Ascending aorta (tissue), 2 donors: ENCODE measurements at places on chromosomes 6 and 20. TPM values are rescaled to one million over a fixed set of nuclear protein-coding genes. Genes with fewer than 3 reads are reported as not detected.

GRCh38 chr6:79589701-79590100, 41.4 kb upstream of the SH3BGRL2 start:
- H3K4me1 ChIP-seq, result no peaks in the 10 kb centered on the region
- H3K4me3 ChIP-seq, result no peak overlapping the region
- no peaks in the 10 kb centered on the region for H3K27me3 ChIP-seq
- H3K27ac ChIP-seq, result no peak overlapping the region

GRCh38 chr6:47603995-47604394, 94.4 kb upstream of the ADGRF4 start:
- no peak overlapping the region for H3K27ac ChIP-seq
- DNase-seq, result no peak
- H3K4me3 ChIP-seq, result no peak overlapping the region
- no peaks in the 10 kb centered on the region for H3K27me3 ChIP-seq
- no peaks in the 10 kb centered on the region for H3K4me1 ChIP-seq

DNA sequence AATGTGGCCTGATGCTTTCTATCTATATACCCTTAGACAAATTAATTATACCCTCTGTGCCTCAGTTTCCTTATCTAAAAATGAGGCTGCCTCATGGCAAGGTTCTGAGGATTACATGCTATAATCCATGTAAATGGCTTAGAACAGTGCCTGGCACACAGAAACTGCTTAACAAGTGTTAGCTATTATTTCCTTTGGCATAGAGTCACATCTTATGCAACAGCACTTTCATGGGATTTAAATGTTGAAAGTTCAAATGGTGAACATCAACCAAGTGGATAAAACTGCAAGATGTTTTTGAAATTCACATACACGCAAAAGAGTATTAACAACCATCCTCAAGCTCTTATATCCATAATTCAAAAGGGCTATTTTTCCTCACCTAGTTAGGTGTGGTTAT, 202.8 kb upstream of the JAG1 start:
- H3K4me3 ChIP-seq, result no peak overlapping the region
- no peaks in the 10 kb centered on the region for H3K27me3 ChIP-seq
- no peak for DNase-seq
- no peaks in the 10 kb centered on the region for H3K36me3 ChIP-seq
- H3K4me1 ChIP-seq, result no peaks in the 10 kb centered on the region

DNA sequence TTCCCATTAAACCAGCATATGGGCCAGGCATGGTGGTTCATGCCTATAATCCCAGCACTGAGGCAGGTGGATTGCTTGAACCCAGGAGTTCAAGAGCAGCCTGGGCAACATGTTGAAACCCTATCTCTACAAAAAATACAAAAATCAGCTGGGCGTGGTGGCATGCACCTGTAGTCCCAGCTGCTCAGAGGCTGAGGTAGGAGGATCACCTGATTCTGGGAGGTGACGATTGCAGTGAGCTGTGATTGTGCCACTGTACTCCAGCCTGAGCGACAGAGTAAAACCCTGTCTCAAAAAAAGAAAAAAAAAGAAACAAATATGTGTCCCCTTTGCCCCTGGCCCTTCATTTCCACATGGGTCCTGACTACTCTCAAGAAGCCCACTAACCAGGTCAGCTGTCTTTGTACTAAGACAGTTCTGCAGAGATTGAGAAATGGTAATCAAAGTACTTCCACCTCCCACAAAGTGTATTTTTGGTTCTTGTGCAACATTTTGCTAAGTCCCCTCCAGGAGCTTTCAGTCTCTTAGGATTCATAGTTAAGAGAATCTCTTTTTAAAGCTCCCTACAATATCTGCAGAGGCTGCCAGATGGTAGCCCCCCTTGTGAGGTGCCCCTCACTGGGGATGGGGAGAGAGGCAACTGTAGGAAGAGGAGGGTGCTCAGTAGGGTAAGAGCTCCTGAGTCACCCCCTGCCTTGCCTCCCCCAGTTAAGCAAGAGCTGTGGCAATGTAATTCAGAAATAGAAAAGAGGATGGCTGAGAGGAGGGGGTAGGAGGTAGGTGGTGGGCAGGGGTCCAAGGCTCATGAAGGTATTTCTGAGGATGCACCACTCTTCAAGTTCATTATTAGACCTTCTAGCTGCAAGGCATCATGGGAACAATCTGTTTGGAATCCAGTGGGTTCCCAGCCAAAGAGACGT, 16.5 kb upstream of the WFDC2 start:
- H3K36me3 ChIP-seq, result no peaks in the 10 kb centered on the region
- H3K27ac ChIP-seq, result no peak overlapping the region
- H3K4me1 ChIP-seq, result no peaks in the 10 kb centered on the region
- H3K27me3 ChIP-seq, result no peaks in the 10 kb centered on the region
- DNase-seq, result no peak
- H3K4me3 ChIP-seq, result no peak overlapping the region

- no peak overlapping the region for H3K4me3 ChIP-seq
- H3K36me3 ChIP-seq, result no peaks in the 10 kb centered on the region
- H3K4me1 ChIP-seq, result no peaks in the 10 kb centered on the region
- H3K27ac ChIP-seq, result no peak overlapping the region
- DNase-seq, result no peak
Observed at GRCh38 chr6:52130440-52130839, 43.0 kb upstream of the PKHD1 start.

DNA sequence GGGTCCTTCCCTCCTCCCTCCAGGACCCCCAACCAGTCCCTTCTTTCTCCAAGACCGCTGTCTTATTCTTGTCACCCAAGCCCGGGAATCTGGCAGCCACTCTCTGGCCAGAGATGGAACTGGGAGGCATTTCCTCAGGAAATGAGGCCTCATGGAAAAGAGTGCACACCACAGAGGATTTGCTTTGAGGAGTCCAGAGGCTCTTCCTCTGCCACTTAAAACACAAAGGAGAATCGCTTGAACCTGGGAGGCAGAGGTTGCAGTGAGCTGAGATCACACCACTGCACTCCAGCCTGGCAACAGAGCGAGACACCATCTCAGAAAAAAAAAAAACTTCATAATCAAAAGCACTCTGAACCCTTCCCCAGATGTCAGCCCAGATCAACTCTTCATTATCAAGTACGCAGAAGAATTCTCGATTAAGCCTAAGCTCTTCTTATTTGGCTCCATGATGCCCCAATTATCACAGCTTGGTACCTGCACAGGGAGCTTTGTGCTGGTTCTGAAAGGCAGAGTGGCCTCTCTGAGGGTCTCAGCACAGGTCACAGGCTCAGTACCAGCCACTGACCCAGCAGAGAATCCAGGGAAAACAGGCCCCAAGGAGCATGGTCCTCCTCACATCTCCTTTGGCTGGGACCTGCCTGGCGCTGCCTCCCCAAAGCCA, 82.9 kb upstream of the MAFB start:
- peaks cover 1% of the 10 kb centered on the region for H3K4me1 ChIP-seq
- no peak overlapping the region for H3K27ac ChIP-seq
- H3K36me3 ChIP-seq, result no peaks in the 10 kb centered on the region
- DNase-seq, result no peak
- no peaks in the 10 kb centered on the region for H3K27me3 ChIP-seq
- H3K4me3 ChIP-seq, result no peak overlapping the region

DNA sequence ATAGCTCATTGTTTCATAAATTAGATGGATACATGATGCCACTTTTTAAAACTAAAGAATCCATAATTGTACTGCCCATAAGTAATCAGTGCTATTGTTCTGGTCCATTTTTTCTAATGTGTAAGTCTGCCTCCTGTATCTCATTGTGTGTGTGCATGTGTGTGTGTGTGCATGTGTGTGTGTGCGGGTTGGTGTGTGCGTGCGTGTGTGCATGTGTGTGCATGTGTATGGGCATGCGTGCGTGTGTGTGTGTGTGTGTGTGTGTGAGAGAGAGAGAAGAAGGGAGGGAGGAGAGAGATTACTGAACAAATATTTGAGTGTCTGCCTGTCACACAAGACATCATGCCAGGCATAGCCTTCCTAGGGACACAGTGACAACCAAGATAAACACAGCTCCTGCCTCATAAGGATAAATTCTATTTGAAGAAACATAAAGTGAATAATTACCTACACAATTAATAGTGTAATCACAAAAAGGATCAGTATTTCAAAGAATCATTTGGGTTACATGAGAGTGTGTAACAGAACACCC, 33.2 kb upstream of the RPS6KA2 start:
- DNase-seq, result no peak
- no peak overlapping the region for H3K27ac ChIP-seq
- no peaks in the 10 kb centered on the region for H3K27me3 ChIP-seq
- H3K36me3 ChIP-seq, result no peaks in the 10 kb centered on the region

- no peak overlapping the region for H3K27ac ChIP-seq
- H3K4me3 ChIP-seq, result no peak overlapping the region
- no peaks in the 10 kb centered on the region for H3K4me1 ChIP-seq
- no peaks in the 10 kb centered on the region for H3K27me3 ChIP-seq
- no peak for DNase-seq
Observed at GRCh38 chr20:51769976-51770615, 1.9 kb upstream of the ATP9A start.

DNA sequence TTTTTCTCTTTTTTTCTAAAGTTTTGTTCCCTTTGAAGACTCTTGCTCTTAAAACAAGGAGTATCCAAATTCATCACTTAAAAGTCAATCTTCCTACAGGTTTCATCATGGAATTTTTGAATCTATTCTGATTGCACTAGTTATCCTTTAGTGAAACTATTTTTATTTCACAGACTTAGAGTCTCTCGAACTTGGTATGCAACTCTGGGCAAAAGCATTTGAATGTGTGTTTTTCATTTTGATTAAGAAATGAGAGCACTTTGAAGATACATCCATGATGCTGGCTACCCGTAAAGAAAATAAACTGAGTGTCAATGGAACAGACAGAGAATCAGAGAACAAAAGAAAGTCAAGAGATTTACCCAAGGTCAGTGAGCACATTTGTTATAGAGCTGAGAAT, 586.5 kb downstream of the EPM2A start:
- no peak overlapping the region for H3K4me3 ChIP-seq
- H3K27me3 ChIP-seq, result no peaks in the 10 kb centered on the region
- H3K36me3 ChIP-seq, result no peaks in the 10 kb centered on the region
- no peak overlapping the region for H3K27ac ChIP-seq

GRCh38 chr6:21187485-21187884, 406.1 kb upstream of the SOX4 start:
- no peak for DNase-seq
- H3K4me1 ChIP-seq, result peaks cover 12% of the 10 kb centered on the region
- H3K27ac ChIP-seq, result no peak overlapping the region
- H3K27me3 ChIP-seq, result no peaks in the 10 kb centered on the region
- no peaks in the 10 kb centered on the region for H3K36me3 ChIP-seq
- H3K4me3 ChIP-seq, result no peak overlapping the region

GRCh38 chr6:69791065-69791471, 5.7 kb downstream of the LMBRD1 start:
- peaks cover 4% of the 10 kb centered on the region for H3K36me3 ChIP-seq
- H3K27ac ChIP-seq, result peak overlapping the region; percentile 41
- peaks cover 9% of the 10 kb centered on the region for H3K4me1 ChIP-seq
- no peak for DNase-seq

DNA sequence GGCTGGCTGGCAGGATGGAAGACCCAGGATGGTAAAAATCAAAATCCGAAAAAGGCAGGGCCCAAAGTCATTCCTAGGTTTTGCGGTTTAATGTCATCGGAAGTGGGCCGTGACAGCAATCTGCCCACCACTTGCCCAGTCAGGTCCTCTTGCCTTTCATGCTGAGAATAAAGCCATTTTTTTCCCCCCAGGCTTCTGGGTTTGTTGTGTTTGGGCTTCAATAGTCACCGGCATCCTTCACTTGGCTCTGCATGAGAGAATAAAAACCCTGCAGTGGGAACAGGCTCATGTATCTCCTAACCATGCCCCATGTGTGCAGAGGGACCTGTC, 56.1 kb downstream of the MEP1A start:
- no peaks in the 10 kb centered on the region for H3K4me1 ChIP-seq
- H3K27me3 ChIP-seq, result no peaks in the 10 kb centered on the region
- H3K27ac ChIP-seq, result no peak overlapping the region
- DNase-seq, result no peak
- no peaks in the 10 kb centered on the region for H3K36me3 ChIP-seq
- no peak overlapping the region for H3K4me3 ChIP-seq

- no peak for DNase-seq
- H3K27me3 ChIP-seq, result no peaks in the 10 kb centered on the region
- no peaks in the 10 kb centered on the region for H3K4me1 ChIP-seq
- H3K27ac ChIP-seq, result no peak overlapping the region
- H3K4me3 ChIP-seq, result no peak overlapping the region
Observed at GRCh38 chr20:18692447-18692846, 104.6 kb downstream of the DTD1 start.

DNA sequence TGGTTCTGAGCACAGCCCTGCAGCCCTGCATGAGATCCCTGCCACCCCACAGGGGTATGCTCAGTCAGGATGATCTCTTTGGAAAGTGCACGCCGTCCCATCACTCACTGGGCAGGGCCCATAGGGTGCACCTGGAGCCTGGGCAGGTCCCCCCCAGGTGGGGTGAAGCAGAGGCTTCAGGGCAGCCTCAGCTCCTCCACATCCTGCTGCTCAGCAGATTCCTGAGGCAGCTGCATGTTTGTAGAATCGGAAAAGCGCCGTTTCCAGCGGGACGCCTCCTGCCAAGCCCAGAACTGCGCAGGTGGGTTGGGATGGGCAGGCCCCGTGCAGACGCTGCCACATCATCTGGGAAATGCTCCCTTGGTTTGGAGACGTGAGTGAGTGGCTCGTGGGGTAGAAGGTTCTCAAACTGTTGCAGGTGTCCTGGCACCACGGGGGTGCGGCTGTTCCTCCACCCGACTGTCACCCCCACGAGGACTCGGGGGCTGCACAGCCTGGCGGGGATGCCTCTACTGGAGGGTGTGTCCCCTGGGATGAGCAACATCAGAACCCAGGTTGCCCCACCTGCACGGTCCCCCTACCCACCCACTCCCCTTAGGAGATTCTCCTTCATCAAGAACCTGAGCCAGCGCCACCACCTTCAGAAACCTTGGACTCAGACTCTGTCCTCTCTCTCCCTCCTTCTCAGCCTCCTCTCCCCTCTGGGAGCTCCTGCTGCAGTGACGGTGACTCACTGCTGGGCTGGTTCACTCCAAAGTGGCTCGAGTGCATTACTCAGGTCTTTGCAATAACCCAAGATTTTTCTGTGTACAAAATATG, 334.1 kb downstream of the TAF4 start:
- no peak overlapping the region for H3K4me3 ChIP-seq
- no peak for DNase-seq
- H3K27ac ChIP-seq, result no peak overlapping the region

The PTCRA gene
- not detected for total RNA-seq

The SIM1 gene
- not detected for total RNA-seq

The OGFR gene
- total RNA-seq, result 77.4 TPM

The SF3B5 gene
- 123 TPM for total RNA-seq

The SLC4A11 gene
- total RNA-seq, result 1.6 TPM

The MYB gene
- not detected for total RNA-seq

The OXT gene
- not detected for total RNA-seq

The DLK2 gene
- not detected for total RNA-seq

The KIF6 gene
- total RNA-seq, result 0.43 TPM

The ATP6V1G2 gene
- not detected for total RNA-seq

The CAGE1 gene
- total RNA-seq, result not detected
